ENCODE measurements at places on chromosomes 7 and 10. TPM values are rescaled to one million over a fixed set of nuclear protein-coding genes. Genes with fewer than 3 reads are reported as not detected.

GRID2IP gene
- total RNA-seq: 0.47 TPM

SPDYE6 gene
- total RNA-seq: not detected

FAM241B gene
- 9.4 TPM for total RNA-seq

PAX4 gene
- not detected for total RNA-seq

- H3K4me3 ChIP-seq: no peak overlapping the region
- no peaks in the 10 kb centered on the region for H3K4me1 ChIP-seq
- H3K27ac ChIP-seq: no peak overlapping the region
- H3K27me3 ChIP-seq: no peaks in the 10 kb centered on the region
- no peak for DNase-seq
Observed at GRCh38 chr10:31936086-31936485, 7.5 kb upstream of the ARHGAP12 start.

DNA sequence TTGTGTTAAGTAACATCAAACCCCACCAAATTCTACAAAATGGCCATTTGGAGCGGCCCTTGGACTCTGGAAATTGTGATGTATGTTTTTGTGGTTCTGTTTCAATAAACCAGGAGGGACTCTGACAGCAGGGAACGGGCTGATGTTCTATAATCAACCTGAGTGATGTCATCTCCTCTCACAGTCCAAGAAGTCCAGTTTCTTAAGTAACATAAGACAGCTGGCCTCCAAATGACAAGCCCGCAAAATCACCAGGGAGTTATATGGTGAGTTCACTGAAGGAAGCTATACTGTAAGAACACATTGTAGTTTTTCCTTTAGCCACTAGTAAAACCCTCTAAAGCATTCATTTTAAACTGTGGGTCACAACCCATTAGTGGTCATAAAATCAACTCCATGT lies 34.0 kb downstream of the GOT1 start:
- no peak overlapping the region for H3K4me3 ChIP-seq
- DNase-seq: no peak
- no peaks in the 10 kb centered on the region for H3K27me3 ChIP-seq
- no peak overlapping the region for H3K27ac ChIP-seq
- no peaks in the 10 kb centered on the region for H3K36me3 ChIP-seq

DNA sequence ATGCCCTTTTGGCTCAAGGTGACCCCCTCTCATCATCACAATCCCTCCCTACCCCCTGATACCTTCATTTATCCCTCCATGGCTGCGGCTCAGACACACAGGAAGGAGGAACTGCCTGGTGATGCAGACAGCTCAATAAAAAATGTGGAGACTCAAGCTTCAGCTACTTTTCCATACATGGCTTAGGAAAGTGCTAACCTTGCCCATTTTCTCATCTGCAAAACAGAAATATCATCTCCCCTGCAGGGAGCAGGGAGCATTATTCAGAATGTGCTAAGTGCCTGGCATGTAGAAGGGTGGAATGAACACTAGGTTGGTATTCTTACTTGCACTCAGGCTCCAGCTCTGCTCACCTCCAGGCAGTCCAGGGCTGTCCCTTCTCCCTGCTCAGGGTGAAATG lies 23.8 kb downstream of the CXCL12 start:
- no peaks in the 10 kb centered on the region for H3K4me1 ChIP-seq
- no peak for DNase-seq
- H3K27ac ChIP-seq: no peak overlapping the region
- H3K36me3 ChIP-seq: no peaks in the 10 kb centered on the region

GRCh38 chr7:101114492-101114891 lies 12.4 kb upstream of the SERPINE1 start:
- no peaks in the 10 kb centered on the region for H3K36me3 ChIP-seq
- DNase-seq: no peak
- no peak overlapping the region for H3K4me3 ChIP-seq
- H3K27ac ChIP-seq: no peak overlapping the region
- no peaks in the 10 kb centered on the region for H3K4me1 ChIP-seq
- H3K27me3 ChIP-seq: no peaks in the 10 kb centered on the region

DNA sequence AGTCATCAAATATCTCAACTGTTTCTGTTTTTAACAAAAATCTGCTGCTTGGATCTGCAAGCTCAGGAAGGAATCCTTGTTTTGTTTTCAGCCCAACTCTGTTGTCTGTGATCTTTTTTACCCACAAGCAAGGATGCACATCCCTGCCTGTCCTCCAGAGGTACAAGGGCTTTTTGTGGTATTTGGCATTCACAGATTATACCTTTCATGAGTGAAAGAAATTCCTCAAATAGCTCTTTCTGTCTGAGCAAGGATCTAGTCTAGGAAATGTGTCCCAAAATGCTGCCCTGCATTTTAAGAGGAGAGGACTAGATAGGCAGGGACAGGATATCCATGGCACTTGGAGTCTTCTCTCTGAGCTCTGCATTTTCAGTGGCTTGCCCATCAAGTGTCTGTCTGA lies 151.8 kb downstream of the BMPER start:
- H3K4me1 ChIP-seq: no peaks in the 10 kb centered on the region
- no peak for DNase-seq
- no peak overlapping the region for H3K4me3 ChIP-seq
- no peaks in the 10 kb centered on the region for H3K27me3 ChIP-seq
- no peak overlapping the region for H3K27ac ChIP-seq

Measured in CD4-positive, alpha-beta memory T cell (primary cell).